ENCODE measurements at places on chromosomes 7 and 10. TPM values are rescaled to one million over a fixed set of nuclear protein-coding genes. Genes with fewer than 3 reads are reported as not detected.

The STRIP2 gene
- 2.6 TPM for total RNA-seq

The FLNC gene
- total RNA-seq, result 131 TPM

The SPDYE2 gene
- total RNA-seq, result not detected

The ANKRD30A gene
- total RNA-seq, result not detected

The POLR2J3 gene
- total RNA-seq, result 13.3 TPM

The H2BK1 gene
- total RNA-seq, result not detected

The MKLN1 gene
- 20.4 TPM for total RNA-seq

The RSPH10B2 gene
- 0.22 TPM for total RNA-seq

The NEUROD6 gene
- not detected for total RNA-seq

The NODAL gene
- total RNA-seq, result not detected

The SPACDR gene
- total RNA-seq, result 0.40 TPM

The ASIC3 gene
- total RNA-seq, result under 0.01 TPM

The DNAJB6 gene
- total RNA-seq, result 100 TPM

The DLX6 gene
- not detected for total RNA-seq

The GDF10 gene
- total RNA-seq, result not detected

The MALRD1 gene
- not detected for total RNA-seq

The IQUB gene
- total RNA-seq, result 0.20 TPM

The TAS2R3 gene
- total RNA-seq, result 0.44 TPM
